ENCODE measurements at places on chromosomes 11 and 22.
A peak's percentile ranks its signal among the peaks of the same experiment; 100 is the strongest.

DNA sequence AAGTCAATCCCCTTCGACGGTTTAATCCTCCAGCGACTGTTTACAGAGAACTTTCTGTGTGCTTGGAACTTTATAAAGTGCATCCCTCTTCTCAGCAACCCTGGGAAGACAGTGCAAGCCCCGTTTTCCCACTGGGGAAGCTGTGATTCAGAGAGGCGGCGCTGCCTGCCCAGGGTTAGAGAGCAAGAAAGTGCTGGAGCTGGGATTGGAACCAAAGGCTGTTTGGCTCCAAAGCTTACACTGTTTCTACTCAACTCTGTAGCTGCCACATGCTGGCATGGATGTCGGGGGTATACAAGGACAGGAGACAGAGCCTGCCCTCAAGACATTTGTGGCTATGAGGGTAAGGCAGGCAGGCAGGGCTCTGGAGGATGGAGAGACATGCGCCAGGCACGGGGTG lies 13.0 kb downstream of the FBLN1 start:
- no peak for DNase-seq

GRCh38 chr11:120064341-120064740 lies 73.6 kb downstream of the TRIM29 start:
- no peak for DNase-seq

GRCh38 chr11:13316528-13316961 lies 39.0 kb downstream of the BMAL1 start:
- peak; percentile 72 for DNase-seq

- peak; percentile 36 for DNase-seq
These were observed 3.8 kb downstream of the GAL3ST3 start for GRCh38 chr11:66045177-66045639.

DNA sequence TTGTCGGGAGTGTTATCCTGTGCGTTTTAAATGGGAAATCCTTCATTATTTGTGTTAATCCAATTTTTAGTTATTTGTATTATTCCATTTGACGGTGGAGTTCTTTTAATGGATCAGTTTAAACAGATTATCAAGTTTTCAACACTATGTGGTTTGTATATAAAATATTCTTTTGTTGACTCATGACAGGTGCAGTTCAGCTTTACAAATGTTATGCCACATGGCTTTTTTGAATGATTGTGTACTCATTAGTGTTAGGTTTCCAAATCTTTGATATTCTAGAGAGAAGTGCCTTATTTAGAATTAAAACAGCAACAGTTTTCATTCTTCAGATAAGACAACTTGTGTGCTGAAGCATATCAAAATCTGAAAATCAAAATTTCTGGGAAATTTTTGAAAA lies 2.4 kb downstream of the JAM3 start:
- DNase-seq = no peak

- DNase-seq = no peak
These were observed 106.8 kb downstream of the ABTB2 start for GRCh38 chr11:34250732-34251588.

DNA sequence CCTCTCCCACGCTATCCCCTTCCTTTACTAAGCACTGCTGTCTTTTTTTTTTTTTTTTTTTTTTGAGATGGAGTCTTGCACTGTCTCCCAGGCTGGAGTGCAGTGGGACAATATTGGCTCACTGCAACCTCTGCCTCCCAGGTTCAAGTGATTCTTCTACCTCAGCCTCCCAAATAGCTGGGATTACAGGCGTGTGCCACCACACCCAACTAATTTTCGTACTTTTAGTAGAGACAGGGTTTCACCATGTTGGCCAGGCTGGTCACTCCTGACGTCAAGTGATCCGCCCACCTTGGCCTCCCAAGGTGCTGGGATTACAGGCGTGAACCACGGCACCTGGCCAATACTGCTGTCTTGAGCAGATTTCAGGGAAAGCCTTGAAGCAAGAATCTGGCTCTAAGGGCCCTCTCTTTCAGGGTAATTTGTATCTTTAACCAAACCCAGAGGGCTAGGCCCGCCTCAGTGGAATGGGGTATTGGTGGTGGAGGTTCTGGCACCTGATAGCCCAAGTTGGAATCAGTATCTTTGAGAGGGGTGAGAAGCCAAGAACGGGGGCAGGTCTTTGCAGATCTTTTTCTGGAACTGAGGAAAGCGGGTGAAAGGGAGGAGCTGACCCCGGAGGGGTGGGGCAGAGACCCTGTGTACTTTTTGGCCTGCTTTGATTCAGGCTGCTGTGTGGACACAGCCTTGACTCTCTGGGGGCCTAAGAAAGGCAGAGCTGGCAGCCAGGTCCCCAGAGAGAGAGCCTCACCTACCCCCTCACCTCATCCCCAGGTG lies 37.0 kb downstream of the TRIOBP start:
- DNase-seq = no peak

DNA sequence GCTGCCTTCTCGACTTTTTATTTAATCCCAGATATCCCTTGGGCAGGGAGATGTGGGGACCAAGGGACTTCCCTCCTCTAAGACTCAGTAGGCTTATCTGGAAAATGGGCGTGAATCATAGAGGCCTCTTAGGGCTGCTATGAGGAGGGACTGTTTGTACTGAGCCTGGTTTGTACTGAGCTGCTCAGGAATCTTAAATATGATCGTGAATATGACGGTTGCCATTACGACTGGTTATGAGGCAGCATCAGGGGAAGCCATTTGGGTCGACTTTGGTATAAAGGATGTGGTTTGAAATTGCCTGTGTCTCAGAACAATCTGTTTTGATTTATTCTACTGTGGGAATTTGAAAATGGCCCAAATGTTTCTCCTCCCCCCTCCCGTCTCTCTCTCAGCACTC lies 20.6 kb downstream of the TSPAN18 start:
- peak; percentile 83 for DNase-seq

- no peak for DNase-seq
These were observed 466.5 kb downstream of the FAM181B start for GRCh38 chr11:82267186-82267585.

DNA sequence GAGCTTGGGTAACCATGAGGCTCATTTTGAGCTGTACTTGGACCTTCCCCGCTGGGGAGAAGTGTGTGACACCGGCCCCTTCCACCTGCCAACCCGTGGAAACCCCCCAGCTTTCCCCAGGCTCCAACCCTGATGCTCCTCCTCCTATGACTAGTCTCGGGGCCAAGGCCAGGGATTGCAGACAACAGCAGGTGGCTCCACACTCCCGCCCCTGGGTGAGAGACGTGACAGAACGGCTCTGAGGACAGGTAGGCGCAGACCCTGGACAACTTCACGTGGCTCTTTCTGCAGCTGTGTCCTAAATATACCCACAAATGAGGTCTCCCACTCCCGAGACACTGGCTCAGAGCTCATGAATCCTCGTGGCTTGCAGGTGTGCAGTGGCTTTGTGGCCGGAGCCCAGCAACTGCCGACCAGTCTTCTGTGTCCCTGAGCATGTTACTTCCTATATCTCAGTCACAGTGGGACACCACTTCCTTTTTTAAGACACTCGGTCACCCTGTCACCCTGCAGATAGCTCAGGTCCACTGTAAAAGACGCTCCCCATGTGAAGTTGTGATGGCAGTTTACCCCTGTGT lies 55.2 kb downstream of the NECTIN1 start:
- no peak for DNase-seq

DNA sequence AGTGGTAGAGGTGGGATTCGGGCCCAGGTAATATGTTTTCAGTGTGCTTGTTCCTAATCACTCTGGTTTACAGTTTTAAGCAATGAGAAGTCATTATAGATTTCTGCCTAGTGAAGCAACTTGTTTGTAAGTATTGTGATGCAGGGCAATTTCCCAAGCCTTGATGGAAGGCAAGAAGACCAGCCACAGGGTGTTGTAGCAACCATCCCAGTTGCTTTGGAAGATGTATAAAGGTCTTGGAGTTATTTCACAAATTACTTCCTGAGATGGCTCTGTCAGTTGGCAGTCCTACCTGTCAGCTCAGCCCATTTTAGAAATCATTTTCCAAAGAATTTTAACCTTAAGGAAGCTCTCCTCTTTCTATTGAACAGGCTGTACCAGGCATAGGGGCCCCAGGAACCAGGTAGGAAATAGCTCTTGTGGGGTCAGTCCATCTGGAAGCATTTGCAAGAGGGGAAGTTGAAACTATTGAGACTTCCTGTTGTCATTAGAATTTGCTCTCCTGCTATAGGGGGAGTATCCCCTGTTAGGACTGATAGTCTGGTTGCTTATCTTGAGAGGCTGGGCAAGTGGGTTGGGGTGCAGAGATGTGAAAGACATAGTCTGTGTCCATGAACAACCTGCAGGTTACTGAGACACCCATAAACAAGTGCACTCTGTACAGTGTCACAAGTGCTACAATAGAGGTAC lies 47.9 kb downstream of the STIM1 start:
- no peak for DNase-seq

DNA sequence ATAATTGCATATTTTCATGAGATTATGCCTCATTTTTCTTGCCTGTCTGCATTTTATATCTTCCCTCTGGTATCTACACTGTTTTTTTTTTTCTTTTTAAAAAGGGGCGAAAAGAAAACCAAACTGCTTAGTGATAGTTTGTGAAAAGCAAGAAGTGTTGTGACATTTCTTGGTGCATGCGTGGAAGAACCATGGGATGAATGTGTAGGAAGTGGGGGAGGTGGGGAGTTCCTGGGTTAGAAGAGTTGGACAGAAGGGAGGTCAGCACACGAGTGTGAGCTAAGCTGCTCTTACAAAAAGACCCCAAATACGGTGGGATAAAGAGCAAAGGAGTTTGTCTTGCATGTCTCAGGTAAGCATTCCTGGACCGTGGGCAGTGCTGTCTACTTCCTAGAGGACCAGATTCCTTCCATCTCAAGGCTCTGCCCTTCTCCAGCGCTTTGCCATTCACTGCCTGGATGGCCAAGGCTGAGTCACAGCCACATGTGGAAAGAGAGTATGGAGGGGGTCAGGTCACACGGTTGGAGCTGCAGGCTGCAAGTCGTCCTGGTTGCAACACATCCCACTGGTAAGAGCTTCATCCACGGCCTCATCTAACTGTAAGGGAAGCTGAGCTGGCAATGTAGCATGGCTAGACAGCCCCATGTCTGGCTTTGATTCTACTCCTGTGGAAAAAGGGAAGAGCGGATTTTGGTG lies 300.6 kb downstream of the DDX10 start:
- peak; percentile 73 for DNase-seq

DNA sequence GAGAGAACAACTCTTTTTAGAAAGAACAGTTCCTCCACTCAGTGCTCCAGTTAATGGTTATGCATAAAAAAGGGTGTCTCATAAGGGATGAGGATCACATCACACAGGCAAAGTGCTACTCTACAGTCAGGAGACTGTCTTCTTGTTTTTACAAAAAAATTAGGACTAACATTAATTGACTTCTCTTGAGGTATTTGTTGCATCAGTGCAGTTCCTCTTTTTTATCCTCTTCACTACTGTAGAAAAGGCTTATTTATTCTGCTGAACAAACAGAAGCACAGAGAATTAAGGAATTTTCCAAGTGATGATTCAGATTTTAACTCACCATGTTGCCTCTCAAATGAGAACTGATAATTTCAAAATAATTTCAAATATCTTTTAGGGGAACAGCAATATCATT lies 1.9 kb downstream of the MMP8 start:
- DNase-seq = no peak

GRCh38 chr11:748007-748359 lies 719 bp downstream of the TALDO1 start:
- DNase-seq = no peak

- no peak for DNase-seq
These were observed 33.6 kb downstream of the OSBP start for GRCh38 chr11:59582006-59582405.

- DNase-seq = no peak
These were observed 58.4 kb upstream of the PSMA1 start for GRCh38 chr11:14578541-14578956.

DNA sequence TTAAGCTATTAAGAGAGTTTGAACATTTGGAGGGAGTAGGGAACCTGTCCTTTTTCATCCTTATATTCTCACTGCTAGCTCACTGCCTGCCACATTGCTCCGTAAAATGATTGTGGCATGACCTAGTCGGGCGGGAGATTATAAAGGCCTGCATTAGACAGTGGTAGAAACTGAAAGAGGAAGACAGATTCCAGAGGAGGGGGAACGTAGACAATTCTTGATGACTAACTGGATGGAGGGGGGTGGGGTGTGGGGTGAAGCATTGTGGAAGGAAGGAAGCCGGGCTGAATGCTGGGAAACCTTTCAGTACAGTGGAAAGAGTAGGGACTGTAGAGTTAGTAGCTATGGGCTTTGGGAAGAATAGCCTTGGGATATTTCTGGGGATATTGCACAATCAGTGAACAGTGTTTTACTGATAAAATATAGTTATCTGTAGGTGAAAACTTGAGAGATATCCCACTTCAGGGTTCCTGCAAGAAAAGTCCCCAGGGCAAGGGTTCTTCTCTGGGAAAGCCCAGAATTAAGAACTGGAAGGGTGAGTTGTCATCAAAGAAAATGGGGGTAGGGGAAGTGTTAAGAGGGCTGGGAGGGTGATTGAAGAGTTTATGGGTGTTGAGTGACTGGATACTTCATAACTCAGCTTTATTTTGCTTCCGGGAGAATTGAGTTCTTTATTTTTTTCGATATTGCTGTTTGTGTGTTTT lies 2.1 kb downstream of the MED15 start:
- DNase-seq = peak; percentile 85

GRCh38 chr11:73538381-73538872 lies 59.5 kb downstream of the FAM168A start:
- DNase-seq = peak; percentile 17

GRCh38 chr11:126305699-126306098 lies 1.8 kb downstream of the DCPS start:
- no peak for DNase-seq

DNA sequence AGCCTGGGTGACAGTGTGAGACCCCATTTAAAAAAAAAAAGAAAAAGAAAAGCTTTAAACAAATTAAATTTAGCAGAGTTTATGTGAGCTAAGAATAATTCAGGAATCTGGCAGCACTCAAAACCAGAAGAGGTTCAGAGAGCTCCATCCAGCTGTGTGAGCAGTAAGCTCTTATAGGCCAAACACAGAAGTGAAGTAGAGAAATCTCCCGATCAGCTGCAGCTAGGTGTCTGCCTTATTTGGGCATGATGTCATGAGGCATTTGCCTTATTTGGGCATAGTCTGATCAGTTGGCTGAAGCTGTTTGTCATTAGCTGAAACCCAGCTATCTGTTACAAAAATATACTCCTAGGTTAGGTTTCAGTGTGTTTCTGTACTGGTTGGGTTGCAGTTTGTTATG lies 8.2 kb downstream of the MS4A15 start:
- DNase-seq = no peak

GRCh38 chr22:39592081-39593065 lies 21.8 kb downstream of the CACNA1I start:
- peak; percentile 53 for DNase-seq

- DNase-seq = no peak
These were observed 131.7 kb downstream of the MICAL2 start for GRCh38 chr11:12241971-12242672.

- DNase-seq = no peak
These were observed 153.2 kb downstream of the CTTN start for GRCh38 chr11:70551351-70552166.

Data from GM04504 (cell line).